Mesenteric fat pad (tissue), 1 donor: ENCODE measurements at places on chromosomes 13 and 19. TPM values are rescaled to one million over a fixed set of nuclear protein-coding genes. Genes with fewer than 3 reads are reported as not detected.

DNA sequence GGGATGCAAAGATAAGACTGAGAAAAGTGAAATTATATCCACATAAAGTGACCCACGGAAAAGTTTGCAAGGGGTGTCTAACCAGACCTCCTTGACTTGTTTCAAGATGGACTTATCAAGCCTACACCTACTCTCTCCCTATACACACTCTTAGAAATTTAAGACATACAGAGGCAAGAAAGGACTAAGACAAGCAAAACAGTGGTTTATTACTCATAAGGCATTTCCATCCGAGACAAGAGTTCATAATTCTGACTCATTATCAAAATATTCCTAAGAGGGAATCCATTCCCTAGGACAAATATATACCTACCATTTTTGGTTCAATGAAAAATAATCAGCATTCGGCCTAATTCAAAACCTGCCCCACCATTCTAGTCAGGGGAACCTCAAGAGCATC lies 232.6 kb upstream of the GPC6 start:
- DNase-seq = no peak

DNA sequence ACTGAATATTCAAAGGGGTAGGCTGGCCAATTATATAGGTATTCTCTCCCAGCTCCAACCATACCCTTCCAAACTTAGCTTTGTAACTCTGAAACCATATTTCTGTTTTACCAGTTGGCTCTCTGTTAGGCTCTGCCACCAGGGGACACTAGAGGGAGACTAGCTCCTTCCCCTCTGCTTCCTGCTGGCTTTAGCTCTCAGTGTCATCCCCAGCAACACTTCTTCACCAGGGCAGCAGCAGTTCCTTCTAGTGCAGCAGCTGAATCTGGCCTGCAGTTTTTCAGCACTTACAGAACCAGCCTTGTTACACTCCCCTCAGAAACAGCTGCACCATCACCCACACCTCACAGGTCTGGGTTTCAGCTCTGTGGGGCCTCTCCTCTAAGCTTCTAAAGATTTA lies 51.0 kb upstream of the DOCK9 start:
- DNase-seq = no peak

GRCh38 chr19:20078581-20079031 lies 806 bp downstream of the ZNF90 start:
- DNase-seq = no peak

- DNase-seq = no peak
Measured at GRCh38 chr13:41282129-41282571, 18.8 kb upstream of the MTRF1 start.

- no peak for DNase-seq
Measured at GRCh38 chr13:43551897-43552456, 234.8 kb downstream of the ENOX1 start.

- no peak for DNase-seq
Measured at GRCh38 chr19:43781630-43782310, 997 bp upstream of the KCNN4 start.

GRCh38 chr13:100773923-100774663 lies 99.5 kb upstream of the TMTC4 start:
- no peak for DNase-seq

DNA sequence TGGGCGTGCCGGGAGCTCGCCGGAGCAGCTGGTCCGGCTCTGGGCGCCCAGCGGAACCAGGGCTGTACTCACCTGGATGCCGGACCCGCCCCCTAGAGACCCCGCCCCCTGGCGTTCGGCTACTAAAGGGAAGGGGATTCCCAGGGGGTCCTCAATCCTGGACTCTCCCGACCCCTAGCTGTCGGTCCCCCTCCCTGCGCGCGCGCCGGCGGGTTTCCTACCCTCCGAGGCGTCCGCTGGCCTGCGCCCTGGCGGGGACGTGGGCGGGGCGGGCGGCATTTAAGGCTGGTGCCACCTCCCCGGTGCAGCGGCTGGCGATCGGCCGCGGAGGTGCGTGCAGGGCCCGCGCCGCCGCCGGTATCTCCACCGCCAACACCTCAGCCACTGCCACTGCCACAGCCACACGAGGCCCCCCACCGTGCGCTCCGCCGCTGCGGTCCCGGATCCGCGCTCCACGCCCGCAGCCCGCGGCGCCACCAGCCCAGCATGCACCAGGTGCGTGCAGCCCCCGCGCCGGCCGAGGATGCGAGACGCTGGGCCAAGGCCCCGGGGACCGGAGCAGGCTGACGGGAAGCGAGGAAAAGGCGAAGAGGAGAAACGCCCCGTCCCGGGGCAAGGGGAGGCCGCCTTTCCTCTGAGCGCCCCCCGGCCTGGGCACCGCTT lies at the start of gene ATP12A:
ATP12A (plus strand) TSS at position 151 of the 663 bp plus-strand sequence; CDS start at position 487, 336 bp downstream.
- DNase-seq = peak; percentile 86

C19orf85 gene
- not detected for total RNA-seq

DNA sequence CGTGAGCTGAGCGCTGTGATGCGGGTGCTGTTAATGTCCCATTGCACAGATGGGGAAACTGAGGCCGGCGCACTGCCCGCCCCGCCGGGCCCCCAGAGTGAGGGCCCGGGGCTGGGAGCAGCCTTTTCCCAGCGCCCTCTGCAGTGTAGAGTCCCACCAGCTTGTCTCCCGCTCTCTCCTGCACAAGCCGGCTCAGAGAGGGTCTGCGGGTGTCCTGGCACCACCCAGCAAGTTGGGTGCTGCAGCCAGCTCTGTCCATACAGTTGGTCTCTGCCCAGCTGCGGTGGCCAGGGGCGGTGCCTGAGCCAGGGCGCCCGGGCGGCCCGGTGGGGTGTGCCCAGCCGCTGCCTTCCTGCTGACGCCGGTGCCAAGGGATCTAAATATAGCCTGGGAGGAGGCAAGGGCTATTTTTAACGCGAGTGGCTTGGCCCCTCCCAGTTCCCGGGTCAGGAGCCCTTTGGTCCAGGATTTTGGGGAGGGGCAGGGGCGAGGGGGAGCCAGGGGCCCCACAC lies 19.3 kb downstream of the GADD45B start:
- peak; percentile 93 for DNase-seq

SMIM44 gene
- total RNA-seq = not detected

- DNase-seq = no peak
Measured at GRCh38 chr13:50846861-50847475, 3.5 kb upstream of the DLEU7 start.
